Testis (tissue), 5 donors: ENCODE measurements at places on chromosomes 7 and 10. TPM values are rescaled to one million over a fixed set of nuclear protein-coding genes. Genes with fewer than 3 reads are reported as not detected.

DNA sequence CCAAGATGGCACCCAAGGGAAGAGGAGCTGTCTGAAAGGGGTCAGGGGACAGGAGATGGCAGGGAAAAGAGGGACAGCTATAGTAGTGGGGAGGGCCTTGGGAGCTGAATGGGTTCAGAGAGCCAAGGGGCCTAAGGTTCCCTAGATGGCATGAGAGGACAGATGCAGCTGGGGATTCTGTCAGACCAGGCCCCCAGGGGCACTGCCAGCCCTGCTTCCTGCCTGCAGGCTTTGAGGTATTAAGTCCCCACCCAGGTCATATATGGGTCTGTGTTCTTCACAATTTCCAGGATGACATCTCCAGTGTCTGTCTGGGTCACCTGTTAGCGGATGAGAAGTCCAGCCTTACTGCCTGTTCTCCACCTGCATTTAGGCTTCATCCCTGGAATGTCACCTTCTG is 56.7 kb downstream of the NEURL1 start:
- no peak for DNase-seq

GRCh38 chr7:63031838-63032436 is 966.7 kb upstream of the ZNF722 start:
- DNase-seq = no peak

Gene HOXA9
- total RNA-seq = 0.25 TPM

Gene CYP3A7
- not detected for total RNA-seq

- no peak for DNase-seq
Measured at GRCh38 chr7:73850781-73851207, 8.5 kb upstream of the METTL27 start.

Gene SAMD9L
- total RNA-seq = 5.1 TPM
